ENCODE measurements at places on chromosomes 5 and 9.

- no peak for DNase-seq
These were observed 93.6 kb upstream of the RANBP3L start for GRCh38 chr5:36395260-36395659.

DNA sequence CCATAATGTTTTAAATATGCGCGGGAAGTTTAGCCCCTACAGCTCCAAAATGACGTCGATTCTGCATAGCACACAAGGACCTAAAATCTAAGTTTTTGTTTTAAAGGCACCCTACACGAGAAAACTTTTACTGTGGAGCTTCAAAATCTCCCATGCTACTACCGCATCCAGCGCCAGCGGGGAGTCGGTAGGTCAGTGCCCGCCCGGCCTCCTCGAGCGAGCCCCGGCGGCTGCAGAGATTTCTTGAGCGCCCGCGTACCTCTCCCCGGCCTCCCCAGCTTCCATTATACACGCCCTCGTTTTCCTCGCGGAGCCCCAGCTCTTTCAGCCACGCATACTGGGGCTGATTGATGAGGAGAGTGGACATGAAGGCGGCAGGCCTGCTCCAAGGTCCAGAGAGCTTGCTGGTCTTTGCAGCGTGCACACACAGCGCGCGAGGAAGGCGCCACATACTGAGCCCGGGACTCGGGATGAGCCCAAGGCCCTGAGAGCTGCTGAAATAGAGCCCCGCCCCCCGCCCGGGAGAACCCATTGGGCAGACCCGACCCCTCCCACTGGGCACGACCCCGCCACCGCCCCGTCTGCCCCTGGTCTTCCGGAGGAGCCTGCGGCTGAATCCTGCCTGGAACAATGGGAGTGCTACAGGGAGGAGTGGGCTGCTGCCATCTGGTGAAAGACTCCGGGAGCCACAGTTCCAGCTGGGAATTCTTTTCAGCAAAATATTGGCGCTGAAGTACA lies at the start of gene ALDH7A1:
ALDH7A1 (minus strand) TSS at position 472 of the 738 bp plus-strand sequence; CDS start at position 451, 21 bp downstream.
- DNase-seq, result no peak

GRCh38 chr5:137954131-137954879 lies 65.0 kb downstream of the PKD2L2 start:
- DNase-seq, result no peak

DNA sequence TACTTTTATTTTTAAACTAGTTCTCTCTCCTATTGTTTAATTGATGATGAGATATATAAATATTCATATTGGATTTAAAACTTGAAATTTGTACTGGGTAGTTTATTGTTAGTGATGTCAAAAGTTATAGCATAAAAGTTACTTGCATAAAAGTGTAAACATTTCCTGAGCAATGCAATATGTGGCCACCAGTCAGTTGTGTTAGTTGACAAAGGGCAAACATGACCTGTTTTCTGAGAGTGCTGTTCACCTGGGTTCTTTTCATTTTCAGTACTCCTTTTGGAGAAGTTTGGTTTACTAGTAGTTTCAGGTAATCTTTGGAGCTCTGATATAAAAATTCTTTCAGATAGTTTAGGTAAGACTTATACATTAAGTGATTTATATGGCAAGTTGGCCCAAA lies 69.4 kb downstream of the COMMD10 start:
- DNase-seq, result no peak

DNA sequence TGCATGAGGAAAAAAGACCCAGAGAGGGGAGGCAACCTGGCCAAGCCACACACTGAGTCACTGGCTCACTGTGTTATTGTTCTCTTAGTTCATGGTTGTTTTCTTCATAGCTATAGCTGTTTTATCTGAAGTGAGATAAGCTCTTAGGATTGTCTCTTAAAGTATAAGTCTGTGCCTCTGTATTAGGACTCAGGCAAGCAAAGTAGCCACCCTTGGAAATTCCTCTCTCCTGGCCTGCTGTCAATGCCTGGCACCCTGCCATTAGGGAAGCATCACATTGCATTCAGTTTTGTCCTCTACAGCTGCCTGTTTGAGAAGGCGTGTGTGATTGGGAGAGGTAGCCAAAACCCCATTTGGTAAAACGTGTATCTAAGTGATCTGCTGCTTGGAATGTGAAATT lies 147.4 kb upstream of the GLRA1 start:
- no peak for DNase-seq

- DNase-seq, result no peak
These were observed 26.3 kb downstream of the MAML1 start for GRCh38 chr5:179758955-179759354.

DNA sequence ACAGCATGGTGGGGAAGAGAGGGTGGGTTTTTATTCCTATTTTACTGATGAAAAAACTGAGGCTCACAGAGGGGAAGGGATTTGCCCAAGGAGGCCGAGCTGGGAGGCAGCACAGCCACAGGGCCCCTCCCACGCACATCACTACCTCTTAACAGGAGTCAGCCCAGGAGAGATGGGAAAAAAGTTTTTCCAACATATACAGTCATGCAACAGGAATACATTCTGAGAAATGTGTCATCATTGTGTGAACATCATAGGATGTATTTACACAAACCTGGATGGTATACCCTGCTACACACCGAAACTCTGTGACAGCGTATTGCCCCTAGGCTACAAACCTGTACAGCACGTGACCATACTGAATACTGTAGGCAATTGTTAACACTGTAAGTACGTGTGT lies 11.6 kb downstream of the TRAF1 start:
- no peak for DNase-seq

- DNase-seq, result no peak
These were observed 26.9 kb downstream of the TICAM2 start for GRCh38 chr5:115575167-115576070.

DNA sequence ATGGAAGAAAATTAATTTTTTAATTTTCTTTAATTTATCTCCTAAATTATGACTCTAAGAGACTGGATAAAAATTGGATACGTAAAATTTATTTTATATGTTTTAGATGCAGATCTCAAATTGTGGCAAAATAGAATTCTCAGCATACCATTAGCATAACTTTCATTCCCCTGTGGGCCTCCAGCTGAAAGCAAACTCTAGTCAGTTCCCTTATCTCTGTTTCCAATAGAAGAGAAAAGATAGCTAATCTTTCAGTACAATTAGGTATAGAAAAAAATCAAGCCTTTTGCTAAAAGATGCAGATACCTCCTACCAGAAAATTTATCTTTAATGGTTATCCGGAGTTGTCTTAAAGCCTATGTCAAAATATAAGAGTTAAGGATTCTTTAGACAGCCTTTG lies 1530.6 kb downstream of the EFNA5 start:
- no peak for DNase-seq

DNA sequence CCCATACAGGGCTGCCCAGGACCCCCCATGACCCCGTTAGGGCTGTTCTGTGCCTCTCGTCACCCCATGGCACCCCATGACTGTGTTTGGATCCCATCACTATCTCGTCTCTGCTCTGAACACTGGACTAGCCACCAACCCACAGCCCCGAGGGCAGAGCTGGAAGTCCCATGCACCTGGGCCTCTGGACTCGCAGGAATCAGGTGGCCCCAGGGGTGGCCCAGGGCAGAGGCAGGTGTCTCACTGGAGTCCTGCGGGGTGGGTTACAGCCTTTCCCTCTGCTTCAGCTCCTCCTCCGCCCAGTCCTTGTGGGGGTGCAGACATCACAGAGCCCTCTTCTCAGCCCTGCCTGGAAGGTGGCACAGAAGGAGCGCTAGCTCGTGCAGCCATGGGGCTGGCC lies 79.7 kb downstream of the COL5A1 start:
- no peak for DNase-seq

DNA sequence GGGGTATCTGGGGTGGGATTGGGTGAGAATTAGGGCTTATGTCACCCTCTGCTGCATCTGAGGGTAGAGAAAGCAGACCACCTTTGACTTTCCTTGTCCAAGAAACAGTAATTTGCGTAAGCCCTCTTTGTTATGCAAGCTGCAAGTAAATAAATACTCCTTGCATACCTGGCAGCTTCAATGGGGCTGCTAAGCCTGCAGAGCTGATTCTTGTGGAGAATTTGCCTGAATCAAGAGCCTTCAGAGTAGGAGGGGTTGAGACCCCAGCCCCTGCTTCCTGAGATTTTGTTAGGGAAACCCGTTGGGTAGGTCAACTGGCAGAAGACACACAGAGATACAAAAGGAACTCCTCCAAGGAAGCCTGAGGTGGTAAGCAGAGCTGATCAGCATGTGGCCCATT lies 515.1 kb downstream of the DMAC1 start:
- no peak for DNase-seq

DNA sequence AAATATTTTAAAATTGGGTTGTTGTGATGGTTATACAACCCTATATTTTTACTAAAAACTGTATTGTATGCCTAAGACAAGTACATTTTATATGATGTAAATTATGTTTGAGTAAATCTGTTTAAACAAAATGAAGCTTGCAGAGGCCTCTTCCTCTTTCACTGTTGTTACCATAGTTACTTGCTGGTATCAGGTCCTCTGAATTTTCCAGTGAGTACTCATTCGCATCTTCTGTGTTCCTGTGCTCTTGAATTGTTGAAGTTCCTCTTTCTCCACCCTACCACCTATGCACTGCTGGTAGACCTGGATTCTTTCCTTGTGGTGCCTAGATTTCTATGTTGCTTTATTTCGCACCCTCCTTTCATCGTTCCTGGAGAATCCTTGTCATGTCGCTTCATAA lies 938.5 kb upstream of the ACO1 start:
- DNase-seq, result no peak

GRCh38 chr9:33185858-33186257 lies 18.7 kb upstream of the B4GALT1 start:
- no peak for DNase-seq

DNA sequence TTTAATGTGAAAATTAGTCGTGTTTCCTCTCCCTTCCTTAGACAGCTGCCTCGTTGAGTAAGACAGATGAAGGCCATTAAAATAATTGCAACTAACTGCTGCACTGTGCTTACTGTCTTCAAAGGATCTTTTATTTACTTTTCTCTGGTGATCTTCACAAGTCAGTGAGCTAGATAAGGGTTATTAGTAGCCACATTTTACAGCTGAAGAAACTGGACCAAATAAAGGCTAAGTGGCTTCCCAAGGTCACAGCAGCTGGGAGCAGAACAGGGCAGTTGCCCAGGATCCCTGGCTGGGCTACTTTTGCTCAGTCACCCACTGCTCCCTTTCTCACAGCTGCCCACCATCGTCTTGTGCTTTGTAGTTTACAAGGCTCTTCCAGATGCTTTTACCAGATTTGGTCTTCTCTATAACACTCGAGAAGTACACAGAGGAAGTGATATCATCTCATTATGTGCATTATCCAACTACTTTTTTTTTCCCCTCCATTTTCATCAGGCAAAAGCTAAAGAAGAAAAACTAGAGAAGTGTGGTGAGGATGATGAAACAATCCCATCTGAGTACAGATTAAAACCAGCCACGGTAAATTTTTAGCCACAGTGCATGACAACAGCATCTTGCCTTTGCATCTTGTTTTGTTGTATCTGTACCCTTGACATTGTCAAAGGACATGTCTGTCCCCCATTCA lies 61.8 kb downstream of the ERAP1 start:
- DNase-seq, result no peak

DNA sequence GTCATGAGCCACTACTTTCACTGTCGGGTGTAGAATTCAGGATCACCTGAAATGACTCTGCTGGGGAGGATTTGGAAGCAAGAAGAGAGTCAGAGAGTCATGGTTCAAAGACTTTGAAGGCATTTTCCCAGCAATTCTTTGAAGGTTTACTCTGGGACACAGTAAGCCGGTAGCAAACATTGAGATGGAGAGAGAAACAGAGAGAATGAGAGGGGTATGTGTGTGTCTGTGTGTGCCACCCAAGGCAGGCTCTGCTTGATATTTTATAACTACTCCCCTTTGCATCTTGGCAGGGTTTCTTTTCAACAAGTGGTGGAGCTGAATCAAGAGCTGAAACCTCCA lies 89.8 kb downstream of the ANKRD55 start:
- DNase-seq, result no peak

- DNase-seq, result no peak
These were observed 13.6 kb downstream of the AHRR start for GRCh38 chr5:334903-335739.

DNA sequence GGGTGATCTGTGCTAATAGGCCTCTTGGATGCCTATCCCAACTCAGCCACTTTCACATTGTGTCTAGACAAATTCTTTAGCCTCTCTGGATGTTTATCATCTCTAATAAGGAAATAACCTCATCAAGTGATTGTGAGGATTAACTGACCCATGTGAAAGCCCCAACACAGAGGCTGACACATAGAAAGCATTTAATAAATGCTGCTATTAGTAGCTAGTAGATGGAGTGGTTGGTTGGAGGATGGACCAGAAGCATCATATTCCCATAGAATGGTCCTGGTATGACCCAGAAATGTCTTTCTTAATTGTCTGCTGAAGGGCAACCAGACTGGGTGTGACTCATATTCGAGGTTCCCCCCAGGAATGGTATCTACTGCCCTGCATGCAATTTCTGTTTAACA lies 124.4 kb downstream of the PIK3R1 start:
- DNase-seq, result no peak

- DNase-seq, result no peak
These were observed 126.2 kb upstream of the DMRT1 start for GRCh38 chr9:715300-715699.

- no peak for DNase-seq
These were observed 290.8 kb downstream of the MED10 start for GRCh38 chr5:6087576-6087975.

- DNase-seq, result no peak
These were observed 105.7 kb upstream of the ADAMTSL1 start for GRCh38 chr9:18368206-18368605.

- no peak for DNase-seq
These were observed 121.7 kb downstream of the PTTG1 start for GRCh38 chr5:160543395-160543794.

GRCh38 chr5:148543727-148544126 lies 110.6 kb downstream of the HTR4 start:
- no peak for DNase-seq

DNA sequence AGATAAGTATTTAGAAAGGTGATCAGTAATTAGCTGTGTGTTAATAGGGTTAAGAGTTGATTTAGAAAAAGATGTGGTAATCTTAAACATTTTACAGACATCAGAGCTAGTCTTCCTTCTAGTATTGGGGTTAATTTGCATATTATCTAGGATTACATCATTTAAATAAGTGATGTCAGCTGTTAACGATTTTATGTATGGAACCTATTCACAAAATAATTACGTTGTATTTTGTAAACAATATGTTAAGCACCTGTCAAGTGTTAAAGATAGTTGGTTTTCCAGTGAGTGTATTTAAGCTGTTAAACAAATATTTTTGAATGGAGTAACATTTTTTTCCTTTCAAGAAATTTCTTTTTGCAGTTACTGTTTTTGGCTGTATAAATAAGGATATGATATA lies 2.2 kb downstream of the DCP2 start:
- no peak for DNase-seq

Measured in KG1 (cell line).